ENCODE measurements at places on chromosomes 3 and 15.
A peak's percentile ranks its signal among the peaks of the same experiment; 100 is the strongest.

- no peak for DNase-seq
These were observed 35.0 kb upstream of the TJP1 start for GRCh38 chr15:29857221-29857789.

- DNase-seq: no peak
These were observed 12.0 kb downstream of the PARP14 start for GRCh38 chr3:122692674-122693073.

GRCh38 chr3:102165367-102165766, 269.4 kb upstream of the ZPLD1 start:
- DNase-seq: no peak

DNA sequence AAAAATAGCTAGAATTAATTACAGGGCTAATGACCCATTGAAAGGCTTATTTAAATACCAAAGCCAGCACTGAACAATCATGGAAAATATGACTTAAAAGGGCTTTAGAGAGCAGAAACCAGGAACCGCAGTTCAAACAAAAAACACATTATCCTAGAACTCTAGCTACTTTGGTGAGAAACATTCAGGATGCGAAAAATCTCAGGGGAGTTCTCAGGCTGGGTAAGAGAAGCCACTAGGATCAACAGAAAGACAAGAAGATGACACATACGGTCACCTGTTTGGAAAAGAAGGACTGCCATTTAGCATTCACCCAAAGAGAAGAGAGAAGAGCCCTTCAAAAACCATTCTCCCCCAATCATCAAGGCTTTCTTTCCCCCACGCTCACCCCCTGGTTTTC, 75.6 kb upstream of the ICE2 start:
- no peak for DNase-seq

DNA sequence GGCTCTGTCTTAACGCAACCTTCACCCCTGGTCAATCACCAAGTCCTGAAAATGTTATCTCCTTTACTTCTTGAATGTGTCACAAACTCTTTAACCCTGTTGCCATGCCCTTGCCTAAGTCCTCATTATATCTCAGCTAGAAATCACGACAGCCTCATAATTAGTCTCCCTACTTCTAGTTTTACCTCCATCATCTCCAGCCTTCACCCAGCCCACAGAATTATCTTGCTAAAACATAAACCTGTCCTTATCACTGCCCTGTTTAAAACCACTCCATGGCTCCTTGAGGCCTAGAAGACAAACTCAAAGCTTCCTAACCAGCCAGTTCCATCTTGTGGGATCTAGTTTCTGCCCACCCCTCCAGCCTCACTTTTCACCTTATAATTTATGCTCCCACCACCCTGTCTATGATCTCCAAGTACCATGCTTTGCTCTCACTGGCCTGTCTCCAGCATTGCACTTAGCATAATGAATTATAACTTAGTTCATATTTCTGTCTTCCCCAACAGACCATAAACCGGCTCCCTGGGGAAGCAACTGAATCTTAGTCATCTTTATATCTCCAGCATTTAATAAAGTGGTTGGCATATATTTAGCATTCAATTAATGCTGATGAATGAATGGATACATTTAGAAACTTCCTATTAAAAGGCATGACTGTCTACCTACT, 39.2 kb downstream of the GPR176 start:
- DNase-seq: no peak

GRCh38 chr15:91853511-91853947, at the start of gene SLCO3A1:
Gene SLCO3A1, plus strand, starts transcription at chr15:91853708.
- peak; percentile 80 for DNase-seq

GRCh38 chr15:67199881-67200763, 54.3 kb downstream of the AAGAB start:
- DNase-seq: no peak

GRCh38 chr15:93500155-93500554, 411.1 kb upstream of the RGMA start:
- DNase-seq: no peak

DNA sequence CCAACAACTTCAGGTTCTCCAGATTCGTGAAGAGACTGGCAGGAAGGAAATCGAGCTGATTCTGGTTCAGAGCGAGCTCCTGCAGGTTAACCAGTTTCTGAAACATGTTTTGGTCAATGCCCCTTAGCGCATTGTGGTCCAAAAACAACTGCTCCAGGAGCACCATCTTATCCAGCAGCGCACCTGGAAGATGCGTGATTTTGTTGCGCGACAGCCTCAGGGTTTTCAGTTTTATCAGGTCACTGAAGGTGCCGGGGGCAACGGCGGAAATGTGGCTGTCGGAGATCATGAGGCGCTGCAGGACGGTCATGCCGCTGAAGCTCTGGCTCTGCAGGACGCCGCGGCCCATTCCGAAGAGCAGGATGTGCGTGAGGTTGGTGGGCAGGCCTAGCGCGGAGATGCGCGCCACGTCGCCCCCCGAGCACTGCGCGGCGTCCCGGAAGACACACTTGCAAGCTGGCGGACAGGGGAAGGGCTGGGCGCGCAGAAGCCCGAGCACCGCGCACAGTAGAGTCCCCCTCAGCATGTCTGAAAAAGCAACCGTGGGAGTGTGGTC, 1.2 kb downstream of the GP5 start:
- peak; percentile 9 for DNase-seq

DNA sequence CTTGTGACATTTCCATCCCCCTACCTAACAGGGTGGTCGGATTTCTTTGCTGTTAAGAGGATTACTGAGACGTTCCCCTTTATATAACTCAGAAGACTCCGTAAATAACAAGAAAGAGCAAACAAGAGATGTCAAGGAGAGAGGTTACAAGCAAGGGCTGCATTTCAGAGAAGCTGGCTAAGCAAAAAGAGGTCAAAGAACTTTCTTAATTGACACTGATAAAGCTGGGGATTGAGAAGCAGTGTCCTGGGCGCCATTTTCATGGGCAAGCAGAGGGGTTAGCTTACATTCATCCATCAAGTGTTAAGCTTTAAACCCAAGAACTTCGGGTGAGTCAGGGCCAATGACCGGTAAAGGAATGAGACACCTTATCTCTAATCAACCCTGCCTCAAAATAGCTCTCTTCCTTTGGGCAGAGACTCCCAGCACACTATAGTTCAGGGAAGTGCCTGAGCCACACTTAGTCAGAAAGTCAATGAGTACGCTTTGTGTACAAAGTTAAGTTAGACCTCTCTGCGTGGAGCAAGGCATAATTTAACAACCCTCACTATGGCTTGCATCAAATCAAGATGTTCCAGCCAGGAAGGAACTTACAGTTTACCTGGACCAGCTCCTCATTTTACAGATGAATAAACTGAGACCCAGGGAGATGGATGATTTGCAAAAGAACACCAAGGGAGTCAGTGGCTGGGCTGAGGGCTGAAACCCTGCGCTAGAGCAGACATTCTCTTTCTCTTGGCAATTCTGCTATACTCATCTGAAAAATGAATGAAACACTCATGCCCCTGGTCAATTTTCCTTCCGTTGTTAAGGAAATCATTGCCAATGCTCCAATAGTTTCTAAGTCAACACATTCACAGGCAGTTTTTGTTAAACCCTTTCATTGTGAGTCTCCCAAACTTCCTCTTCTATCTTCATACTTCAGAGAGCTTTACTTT, 44.6 kb downstream of the CCNL1 start:
- no peak for DNase-seq

GRCh38 chr3:77539014-77539413, 499.1 kb downstream of the ROBO2 start:
- no peak for DNase-seq

DNA sequence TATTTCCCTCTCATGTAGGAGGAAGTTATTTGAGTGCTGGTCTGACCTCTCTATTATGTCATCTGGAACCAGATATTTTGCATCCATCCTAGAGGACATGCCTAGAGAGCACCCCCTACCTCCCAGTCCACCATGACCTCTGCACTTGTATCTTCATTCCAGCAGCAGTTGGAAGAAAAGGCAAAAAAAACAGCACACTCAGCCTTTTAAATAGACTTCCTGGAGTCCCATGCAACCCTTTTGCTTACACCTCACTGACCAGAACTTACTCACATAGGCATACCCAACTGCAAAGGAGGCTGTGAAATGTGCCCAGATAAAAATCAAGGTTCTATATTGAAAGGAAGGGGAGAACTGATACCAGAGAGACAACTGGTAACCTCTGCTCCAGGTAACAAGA, 92.3 kb upstream of the FHIT start:
- no peak for DNase-seq

DNA sequence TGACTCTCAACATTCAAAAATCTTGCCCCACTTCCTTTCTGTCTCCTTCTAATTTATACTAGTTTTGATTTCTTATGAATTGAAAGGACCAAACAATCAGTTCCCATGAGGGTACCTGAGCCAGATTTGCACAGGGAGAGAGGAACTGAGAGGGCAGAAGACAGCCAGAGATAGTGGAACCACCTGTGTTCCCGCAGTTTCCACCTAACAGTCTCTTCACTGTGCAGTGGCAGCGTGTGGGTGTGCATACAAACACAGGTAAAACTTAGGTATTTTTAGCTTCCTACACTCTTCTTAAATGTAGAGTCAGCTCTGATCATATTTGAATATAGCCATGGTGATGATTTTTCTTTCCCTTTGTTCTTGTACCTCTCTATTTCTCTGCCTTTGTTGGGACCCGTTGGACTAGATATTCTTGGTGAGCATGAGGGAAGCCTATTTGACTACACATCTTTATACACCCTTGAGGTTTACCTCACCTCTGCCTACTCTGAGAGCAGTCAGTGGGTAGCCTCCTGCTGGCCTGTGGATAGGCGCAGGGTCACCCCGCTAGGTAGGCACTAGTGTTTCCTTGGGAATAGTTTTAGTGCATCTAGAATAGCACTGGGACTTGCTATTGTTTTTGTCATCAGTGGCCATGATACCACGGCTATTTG, 58.8 kb downstream of the MAP3K13 start:
- DNase-seq: no peak

- no peak for DNase-seq
These were observed 21.5 kb downstream of the DOCK3 start for GRCh38 chr3:50696276-50696675.

- DNase-seq: no peak
These were observed 155.1 kb downstream of the LRTM1 start for GRCh38 chr3:54772746-54773145.

- DNase-seq: no peak
These were observed at the start of gene CTDSPL for GRCh38 chr3:37861620-37862041. Gene CTDSPL, plus strand, starts transcription at chr3:37861880. Its CDS starts 320 bp downstream, at chr3:37862200.

- DNase-seq: no peak
These were observed 9.7 kb upstream of the SCAANT1 start for GRCh38 chr3:63921741-63922482.

DNA sequence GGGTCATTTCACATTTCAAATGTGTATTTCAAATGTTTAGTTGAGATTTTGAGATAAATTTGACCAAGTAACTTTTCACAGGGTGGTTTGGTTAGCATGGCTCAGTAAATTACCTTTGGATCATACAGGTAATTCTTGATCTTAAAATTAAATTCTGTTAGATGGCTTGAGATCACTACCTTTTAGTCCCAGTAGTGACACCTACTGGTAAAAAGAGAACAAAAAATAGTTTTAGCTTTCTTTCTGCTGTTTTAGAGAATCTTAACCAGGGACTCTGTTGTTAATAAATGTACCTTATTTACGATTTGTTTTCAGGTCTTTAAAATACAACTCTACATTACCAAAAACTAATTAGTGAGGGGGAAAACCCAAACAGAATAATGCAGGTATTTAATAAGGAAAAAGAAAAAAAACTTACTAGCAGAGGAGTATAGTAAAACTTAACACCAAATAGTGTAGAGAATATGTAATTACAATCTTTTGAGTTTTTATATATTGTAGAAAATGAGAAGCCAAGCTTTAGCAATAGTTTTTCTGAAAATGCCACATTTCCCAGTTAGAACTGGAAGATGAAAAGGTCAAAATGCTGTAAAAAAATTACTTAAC, 620.3 kb upstream of the AGTR1 start:
- no peak for DNase-seq

Measured in CD4-positive, alpha-beta T cell treated with Interleukin-15 for 4 hours (primary cell).